ENCODE measurements at places on chromosomes 13 and 19. TPM values are rescaled to one million over a fixed set of nuclear protein-coding genes. Genes with fewer than 3 reads are reported as not detected.

Gene TEX101
- total RNA-seq: not detected

Gene SYNGR4
- not detected for total RNA-seq

Gene CEACAM6
- not detected for total RNA-seq

Gene KIR2DL3
- total RNA-seq: not detected

Gene LACC1
- total RNA-seq: 41.4 TPM

Gene IZUMO2
- total RNA-seq: not detected

Gene SMIM44
- not detected for total RNA-seq

Gene UPF1
- 54.9 TPM for total RNA-seq

Gene PABPC3
- total RNA-seq: 0.09 TPM

Gene ERF
- 13.7 TPM for total RNA-seq

Gene NLRP5
- total RNA-seq: not detected

Gene WDR87
- total RNA-seq: not detected

Gene PNMA8A
- total RNA-seq: 1.4 TPM

Gene FOXA3
- not detected for total RNA-seq

Gene TMIGD2
- total RNA-seq: not detected

Gene PLPP2
- 14.4 TPM for total RNA-seq

Gene MYO1F
- total RNA-seq: 0.37 TPM

Gene ITGBL1
- total RNA-seq: 285 TPM

Gene MAP2K2
- total RNA-seq: 270 TPM

Gene ERICH4
- total RNA-seq: 0.09 TPM

Gene PTGIR
- total RNA-seq: 3.0 TPM

Gene SMAD9
- total RNA-seq: 7.4 TPM

Gene TRPC4
- total RNA-seq: 3.1 TPM

Gene B3GNT8
- 2.3 TPM for total RNA-seq

Gene PODNL1
- total RNA-seq: 2.1 TPM

Gene CGB2
- not detected for total RNA-seq

Gene SSC5D
- total RNA-seq: 5.4 TPM

Gene DDX49
- 56.9 TPM for total RNA-seq

Gene BIVM
- 11.8 TPM for total RNA-seq

Gene CDADC1
- 4.3 TPM for total RNA-seq

Gene OR7D2
- total RNA-seq: not detected

Gene TMEM255B
- 1.4 TPM for total RNA-seq

Gene SBNO2
- total RNA-seq: 34.8 TPM

Gene GIPC3
- not detected for total RNA-seq

Gene RXFP2
- total RNA-seq: not detected

Gene FCAR
- total RNA-seq: not detected

Gene ADPRHL1
- total RNA-seq: 1.6 TPM

Gene FPR3
- total RNA-seq: under 0.01 TPM

Gene MBNL2
- 108 TPM for total RNA-seq

Gene TTC9B
- total RNA-seq: not detected

Gene SLC1A6
- not detected for total RNA-seq

Gene DAND5
- total RNA-seq: not detected

Gene PRX
- 1.3 TPM for total RNA-seq

Gene IFNL1
- total RNA-seq: not detected

Gene TICAM1
- total RNA-seq: 1.4 TPM

Gene CD33
- not detected for total RNA-seq

Gene ZNF730
- 0.43 TPM for total RNA-seq

Gene PEG3
- 0.85 TPM for total RNA-seq

Gene FFAR3
- 0.14 TPM for total RNA-seq

Gene NUFIP1
- total RNA-seq: 2.7 TPM

Gene ATP4B
- not detected for total RNA-seq

Gene KLK15
- total RNA-seq: not detected

Gene NLRP7
- not detected for total RNA-seq

Gene SMIM24
- not detected for total RNA-seq

Gene RNF17
- total RNA-seq: not detected

Gene SIGLECL1
- not detected for total RNA-seq

Gene SLITRK5
- not detected for total RNA-seq

Measured in smooth muscle cell of bladder (primary cell).